ENCODE measurements at places on chromosomes 13 and 19.
A peak's percentile ranks its signal among the peaks of the same experiment; 100 is the strongest.

GRCh38 chr13:109395014-109395413 lies 391.4 kb downstream of the IRS2 start:
- no peak for DNase-seq

DNA sequence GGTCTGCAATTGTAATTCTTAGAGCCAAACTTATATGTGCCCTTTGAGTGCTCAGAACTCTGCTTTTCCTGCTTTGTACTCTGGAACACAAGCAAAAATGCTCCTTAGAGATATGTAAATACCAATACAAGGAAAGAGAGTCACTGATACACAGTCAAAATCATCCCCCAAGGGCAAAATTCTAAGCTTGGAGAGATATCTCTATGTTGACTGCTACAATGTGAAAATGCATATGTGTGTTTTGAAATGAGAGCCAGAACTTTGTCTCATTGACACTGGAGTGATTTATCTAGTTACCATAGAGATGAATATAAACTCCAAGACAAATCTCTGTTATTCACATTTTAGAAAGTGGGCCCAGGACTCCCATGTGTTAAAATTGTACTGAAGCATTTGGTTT lies 494.8 kb upstream of the SLITRK1 start:
- DNase-seq = no peak

GRCh38 chr13:29761160-29761559 lies 89.3 kb downstream of the UBL3 start:
- no peak for DNase-seq

DNA sequence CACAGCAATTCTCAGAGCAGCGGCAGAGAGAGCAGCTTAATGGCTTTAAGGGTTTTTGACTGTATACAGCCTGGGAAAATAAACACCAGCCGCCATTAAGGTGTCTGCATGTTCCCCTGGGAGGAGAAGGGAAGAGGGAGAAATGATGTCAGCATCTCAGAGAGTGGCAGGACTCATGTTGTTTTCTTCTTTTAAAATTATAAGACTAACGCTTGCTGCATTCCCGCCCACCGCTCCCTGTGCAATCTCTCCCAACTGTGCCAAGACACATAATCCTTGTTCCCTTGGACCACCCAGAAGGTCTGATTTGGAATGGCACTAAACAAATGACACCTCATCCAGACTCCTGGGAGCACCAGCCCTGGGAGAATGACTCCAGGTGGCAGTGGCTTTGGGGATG lies 27.7 kb upstream of the FAM216B start:
- no peak for DNase-seq

DNA sequence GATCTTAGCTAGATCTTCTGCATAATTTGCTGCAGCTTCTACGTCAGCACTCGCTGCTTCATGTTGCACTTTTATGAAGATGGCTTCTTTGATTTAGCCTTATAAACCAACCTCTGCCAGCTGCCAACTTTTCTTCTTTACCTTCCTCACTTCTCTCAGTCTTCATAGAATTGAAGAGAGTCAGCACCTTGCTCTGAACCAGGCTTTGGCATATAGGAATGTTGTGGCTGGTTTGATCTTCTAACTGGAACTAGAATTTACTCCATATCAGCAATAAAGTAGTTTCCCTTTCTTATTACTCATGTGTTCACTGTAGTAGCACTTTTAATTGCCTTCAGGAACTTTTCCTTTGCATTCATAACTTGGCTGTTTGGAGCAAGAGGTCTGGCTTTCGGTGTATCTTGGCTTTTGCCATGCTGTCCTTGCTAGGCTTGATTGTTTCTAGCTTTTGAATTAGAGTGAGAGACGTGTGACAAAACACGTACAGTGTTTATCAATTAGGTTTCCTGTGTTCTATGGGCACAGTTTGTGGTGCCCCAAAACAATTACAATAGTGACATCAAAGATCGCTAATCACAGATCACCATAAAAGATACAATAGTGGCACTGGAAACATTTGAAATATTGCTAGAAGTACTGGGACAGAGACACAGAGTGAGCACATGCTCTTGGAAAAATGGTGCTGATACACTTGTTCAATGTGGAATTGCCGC lies 50.7 kb downstream of the NDFIP2 start:
- DNase-seq = no peak

DNA sequence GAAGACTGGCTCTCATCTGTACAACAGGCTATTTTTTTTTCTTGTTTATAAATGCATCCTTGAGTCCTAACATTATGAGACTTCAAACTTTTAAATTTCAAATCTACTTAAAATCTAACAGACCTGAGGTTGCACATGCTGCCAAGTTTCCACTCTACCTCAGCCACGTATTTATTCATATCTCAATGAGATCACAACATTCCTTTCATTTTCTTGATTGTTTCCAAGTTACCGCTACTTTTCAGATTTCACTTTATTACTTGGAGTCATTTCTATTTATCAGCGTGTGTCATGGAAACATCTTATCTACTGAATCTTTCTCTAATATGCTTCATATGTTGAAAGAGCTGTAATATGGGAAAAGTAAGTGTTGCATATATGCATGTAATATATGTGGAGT lies 1257.5 kb upstream of the ATXN8OS start:
- DNase-seq = no peak

- DNase-seq = no peak
These were observed 7.2 kb downstream of the ACP4 start for GRCh38 chr19:50797429-50797780.

DNA sequence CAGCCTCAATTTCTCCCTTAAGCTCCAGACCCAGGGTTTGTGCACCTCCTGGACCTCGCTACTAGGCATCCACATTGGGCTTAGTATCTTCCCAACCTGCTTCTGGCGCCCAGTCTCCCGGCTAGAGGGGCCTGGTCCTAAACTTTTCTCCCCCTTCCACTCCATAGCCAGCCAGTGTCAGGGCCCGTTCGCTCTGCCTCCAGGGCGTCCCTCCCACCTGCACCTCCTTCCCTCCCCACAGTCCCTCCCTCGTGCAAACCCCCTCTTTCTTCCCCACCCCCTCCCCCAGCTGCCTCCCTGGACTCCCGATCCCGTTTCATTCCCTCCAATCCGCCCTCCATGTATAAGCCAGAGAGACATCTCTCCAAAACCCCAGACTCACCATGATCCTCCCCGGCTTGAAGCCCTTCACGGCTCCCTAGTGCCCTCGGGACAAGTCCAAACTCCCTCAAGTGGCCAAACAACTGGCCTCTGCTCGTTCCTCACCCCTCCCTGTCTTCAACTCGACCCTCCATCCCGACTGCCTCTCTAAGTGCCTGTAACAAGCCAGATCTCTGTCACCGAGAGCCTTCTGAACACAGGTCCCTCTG lies 997 bp upstream of the SAMD4B start:
- DNase-seq = peak; percentile 35

- no peak for DNase-seq
These were observed 132.7 kb downstream of the ZDHHC20 start for GRCh38 chr13:21326155-21327031.

GRCh38 chr19:38409631-38410133 lies 6.8 kb downstream of the FAM98C start:
- DNase-seq = no peak

DNA sequence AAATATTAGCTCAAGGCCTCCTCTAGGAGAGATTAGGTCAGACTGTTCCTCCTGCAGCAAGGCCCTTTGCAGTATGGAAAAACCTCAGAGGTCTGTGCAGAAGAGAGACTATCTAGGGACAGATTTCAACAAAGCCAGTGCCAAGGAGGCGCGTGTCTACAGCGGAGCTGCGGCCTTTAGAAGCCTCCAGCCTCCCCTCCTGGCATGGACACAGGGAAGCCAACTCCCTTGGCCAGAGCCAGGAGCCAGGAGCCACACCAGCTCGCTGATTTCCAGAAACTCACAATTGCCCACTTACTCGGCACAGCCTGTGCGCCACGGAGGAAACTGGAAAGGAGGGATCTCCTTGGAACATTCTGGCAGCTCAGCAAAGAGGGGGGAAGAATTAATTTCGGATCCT lies 63.4 kb downstream of the INSR start:
- DNase-seq = no peak

DNA sequence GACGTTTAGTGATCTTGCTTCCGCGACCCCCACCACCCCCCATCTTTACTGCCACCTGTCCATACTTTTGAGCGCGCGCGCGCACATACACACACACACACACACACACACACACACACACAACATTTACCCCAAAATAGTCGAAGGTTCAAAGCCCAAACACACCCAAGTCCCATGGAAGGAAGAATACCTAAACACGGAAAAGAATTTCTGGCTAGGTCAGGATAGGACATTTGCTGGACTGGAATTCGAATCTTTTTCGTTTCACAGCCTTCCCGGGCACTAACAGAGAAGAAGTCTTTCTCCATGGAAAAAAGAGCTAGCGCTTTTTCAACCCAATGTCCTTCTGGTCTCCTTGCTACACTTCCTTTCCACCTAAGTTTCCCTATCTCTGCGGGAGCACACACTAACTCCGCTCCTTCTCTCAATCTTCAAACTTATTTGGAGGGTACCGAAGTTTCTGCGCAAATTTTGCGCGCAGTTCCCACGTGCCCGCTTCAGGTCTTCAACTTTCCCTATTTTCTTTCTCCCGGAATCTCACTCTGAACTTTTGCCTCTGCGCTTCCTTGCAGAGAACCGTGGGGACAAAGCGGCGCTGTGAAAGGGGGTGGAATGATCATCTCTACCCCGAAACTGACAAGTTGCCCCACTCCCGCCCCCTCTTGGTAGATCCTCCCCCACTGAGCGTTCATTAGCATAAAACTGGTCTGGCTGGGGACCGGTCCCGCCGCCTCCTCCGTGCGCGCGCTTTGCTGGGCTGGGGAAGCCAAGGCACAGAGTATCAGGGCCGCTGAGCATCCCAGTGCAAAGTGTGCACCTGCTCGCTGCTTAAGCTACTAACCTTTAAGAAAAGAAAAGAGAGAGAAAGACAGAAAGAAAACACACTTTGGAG lies 2.7 kb downstream of the DACH1 start:
- peak; percentile 37 for DNase-seq

DNA sequence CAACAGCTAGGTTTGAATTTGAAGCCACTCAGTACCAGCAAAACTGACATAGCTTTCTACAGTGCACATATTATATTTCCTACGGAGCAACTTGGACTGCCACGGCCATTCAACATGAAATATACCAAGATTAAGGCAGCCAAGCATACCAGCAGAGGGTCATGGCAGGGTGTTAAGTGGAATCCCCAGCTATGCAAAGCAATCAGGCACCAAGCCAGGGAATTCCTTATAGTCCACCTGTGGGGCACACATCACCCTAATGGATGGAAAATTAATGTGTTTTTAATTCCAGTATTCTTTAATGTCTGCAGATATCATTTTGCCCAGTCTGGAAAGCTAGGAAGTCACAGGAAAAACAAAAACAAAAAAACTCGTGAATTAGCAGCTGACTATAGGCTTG lies 1190.3 kb downstream of the EFNB2 start:
- DNase-seq = no peak

- DNase-seq = no peak
These were observed 32.6 kb downstream of the ERCC5 start for GRCh38 chr13:102878481-102878880.

GRCh38 chr19:44587963-44588770 lies 25.2 kb upstream of the IGSF23 start:
- no peak for DNase-seq

DNA sequence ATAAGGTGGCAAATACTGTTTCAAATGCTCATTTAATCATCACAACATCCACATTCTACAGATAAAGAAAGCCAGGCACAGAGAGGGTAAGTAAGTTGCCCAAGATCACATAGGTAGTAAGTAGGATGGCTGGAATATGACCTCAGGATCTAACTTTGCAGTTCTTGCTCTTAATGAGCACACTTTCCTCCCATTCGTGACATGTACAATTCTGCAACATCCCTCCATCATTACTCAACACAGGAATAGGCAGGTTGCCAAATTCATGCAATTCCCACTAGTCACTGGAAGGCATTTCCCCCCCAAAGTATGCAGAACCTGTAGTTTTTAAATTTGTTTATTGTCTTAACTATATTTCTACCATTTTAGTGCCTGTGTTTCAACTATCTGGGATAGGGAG lies 109.2 kb downstream of the OLFM4 start:
- no peak for DNase-seq

DNA sequence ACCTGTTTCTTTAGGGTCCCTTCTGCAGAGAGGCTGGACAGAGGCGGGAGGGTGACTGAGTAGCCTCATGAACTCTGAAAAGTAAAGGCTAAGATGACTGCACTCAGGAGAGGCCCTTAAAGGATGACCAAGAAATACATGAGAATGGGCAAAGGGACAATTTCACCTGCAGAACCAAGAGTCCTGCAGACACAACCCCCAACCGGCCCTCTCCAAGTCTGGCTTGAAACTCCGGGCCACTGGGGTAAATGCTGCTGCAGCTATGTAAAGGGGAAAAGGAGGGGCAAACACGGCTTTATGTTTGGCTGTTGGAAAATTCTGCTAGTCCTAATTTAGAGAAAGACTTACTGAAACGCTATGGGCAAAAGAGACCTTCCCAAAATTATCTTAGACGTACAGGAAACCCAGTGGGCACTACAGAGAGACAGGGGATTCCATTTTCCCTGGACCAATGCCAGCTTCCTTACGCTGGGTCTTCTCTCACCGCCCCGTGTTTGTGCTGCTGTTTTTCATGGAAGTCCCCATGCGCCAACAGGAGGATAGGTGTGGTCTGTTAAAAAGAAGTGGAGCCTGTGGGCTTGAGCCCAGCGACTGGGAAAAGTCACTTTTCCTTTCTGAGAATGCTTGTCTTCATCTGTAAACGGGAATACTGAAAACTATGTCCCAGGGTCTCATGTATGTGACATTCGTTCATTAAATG lies 10.6 kb downstream of the COL4A2 start:
- no peak for DNase-seq

- no peak for DNase-seq
These were observed 44.8 kb upstream of the ARGLU1 start for GRCh38 chr13:106612688-106613087.

GRCh38 chr13:108950333-108951010 lies 321.1 kb downstream of the MYO16 start:
- no peak for DNase-seq

DNA sequence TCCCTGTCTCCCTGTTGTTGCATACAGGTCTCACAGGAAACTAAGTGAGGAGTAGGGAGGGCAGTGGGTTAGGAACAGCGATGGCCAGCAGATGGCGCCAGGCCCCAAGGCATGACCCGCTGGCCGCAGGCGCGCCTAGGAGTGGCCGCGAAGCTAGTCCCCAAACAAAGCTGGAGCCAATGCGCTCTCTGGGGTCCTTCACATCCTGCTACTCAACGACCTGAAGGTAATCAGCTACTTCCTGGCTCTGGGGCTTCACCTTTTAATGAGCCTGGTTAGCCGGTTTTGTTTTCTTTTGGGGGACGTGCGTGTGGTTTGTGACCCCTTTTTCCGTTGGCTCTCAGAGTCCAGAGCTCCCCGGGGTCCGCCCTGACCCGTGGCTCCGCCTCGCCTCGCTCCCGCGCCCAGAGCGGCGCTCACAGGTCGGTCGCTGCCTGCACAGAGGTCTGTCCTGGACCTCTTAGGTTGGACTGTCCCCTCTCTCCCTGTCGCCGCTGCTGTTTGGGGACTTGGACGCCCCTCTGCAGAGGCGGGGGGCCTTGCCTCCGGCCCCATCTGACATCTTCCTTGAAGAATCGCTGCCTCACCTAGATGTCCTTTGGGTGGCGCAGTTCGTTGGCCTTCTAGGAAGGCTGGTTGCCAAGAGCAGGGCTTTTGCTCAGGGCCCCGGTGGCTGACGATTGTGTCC lies 62.2 kb upstream of the GTF3A start:
- peak; percentile 49 for DNase-seq

Data from bone marrow (tissue), 2 donors.